ENCODE measurements at places on chromosomes 11 and 22.

GRCh38 chr22:48709453-48709852 lies 1118.2 kb downstream of the BRD1 start:
- no peak for DNase-seq

DNA sequence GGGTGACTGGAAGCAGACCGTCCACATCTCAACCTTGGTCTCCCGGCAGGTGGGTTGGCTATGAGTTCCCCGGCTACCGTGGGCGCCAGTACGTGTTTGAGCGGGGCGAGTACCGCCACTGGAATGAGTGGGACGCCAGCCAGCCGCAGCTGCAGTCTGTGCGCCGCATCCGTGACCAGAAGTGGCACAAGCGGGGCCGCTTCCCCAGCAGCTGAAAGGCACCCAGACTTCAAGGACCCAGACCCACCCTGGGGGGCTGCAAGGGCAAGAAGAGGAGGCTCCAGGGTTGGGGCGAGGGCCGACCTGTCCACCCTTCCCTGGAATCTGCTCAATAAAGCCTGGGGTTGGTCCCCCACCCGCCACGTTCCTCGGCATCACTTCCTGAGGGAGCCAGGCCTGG lies 7.3 kb downstream of the CRYBB3 start:
- no peak for DNase-seq

GRCh38 chr11:16287630-16288280 lies 68.6 kb downstream of the SOX6 start:
- DNase-seq: no peak

DNA sequence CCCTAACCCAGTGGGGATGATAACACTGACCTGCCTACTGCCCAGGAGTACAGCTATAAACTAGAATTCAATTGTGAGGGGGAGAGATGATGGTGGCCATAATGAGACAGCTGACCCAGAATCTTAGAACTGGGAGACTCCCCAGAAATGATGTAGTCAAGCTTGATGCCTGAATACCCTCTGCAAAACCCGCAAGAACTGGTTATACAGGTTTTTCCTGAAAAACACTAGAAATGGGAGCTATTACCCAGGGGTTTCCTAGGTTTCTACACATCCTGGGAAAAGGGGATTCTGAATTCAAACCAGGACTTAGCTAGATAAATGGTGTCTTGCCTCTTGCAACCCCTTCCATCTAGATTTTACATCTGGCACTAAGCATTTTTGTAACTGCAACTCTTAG lies 113.8 kb upstream of the NARS2 start:
- DNase-seq: no peak

GRCh38 chr11:134275534-134276395 lies at the start of gene GLB1L3:
TSS of gene GLB1L3 (plus strand) at chr11:134276379. CDS start at chr11:134276741, 362 bp downstream.
- DNase-seq: peak; percentile 84

- no peak for DNase-seq
Observed at GRCh38 chr11:111944651-111945051, 7.5 kb downstream of the DIXDC1 start.

GRCh38 chr22:22528780-22529179 lies 8.7 kb upstream of the ZNF280A start:
- no peak for DNase-seq

DNA sequence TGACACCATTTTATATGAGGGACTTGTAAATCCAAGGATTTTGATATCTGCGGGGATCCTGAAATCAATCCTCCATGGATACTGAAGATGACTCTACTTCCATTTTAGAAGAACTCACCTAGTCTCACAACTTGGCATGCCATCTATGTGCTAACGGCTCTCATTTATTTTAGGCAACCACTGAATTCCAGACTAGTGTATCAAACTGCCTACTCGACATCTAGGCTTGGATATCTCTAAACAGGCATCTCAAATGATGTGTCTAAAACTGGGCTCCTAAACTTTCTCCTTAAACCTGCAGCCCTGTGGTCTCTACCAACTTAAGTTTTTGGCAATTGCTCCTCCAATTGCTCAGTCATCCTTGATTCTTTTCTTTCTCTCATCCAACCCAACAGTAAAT lies 31.2 kb upstream of the CLNS1A start:
- DNase-seq: no peak

DNA sequence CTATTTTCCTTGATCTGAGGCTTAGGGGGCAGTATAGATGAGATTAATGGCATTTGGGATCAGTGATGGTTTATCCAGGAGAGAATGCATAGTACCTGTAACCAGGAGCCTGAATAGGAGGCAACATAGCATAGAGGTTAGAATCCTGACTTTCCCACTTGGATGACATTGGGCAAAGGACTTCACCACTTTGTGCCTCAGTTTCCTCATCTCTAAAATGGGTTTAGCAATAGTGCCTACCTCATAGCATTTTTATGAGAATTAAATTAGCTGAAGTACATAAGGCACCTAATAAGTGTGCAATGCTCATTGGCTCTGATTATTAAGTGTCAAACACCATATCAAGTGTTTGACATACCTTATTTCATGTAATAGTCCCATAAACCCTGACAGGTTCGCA lies 30.8 kb downstream of the CD44 start:
- no peak for DNase-seq

GRCh38 chr11:114310095-114310494 lies 13.9 kb downstream of the NNMT start:
- no peak for DNase-seq

- DNase-seq: no peak
Observed at GRCh38 chr11:103368145-103368544, 258.9 kb downstream of the DYNC2H1 start.

GRCh38 chr11:34921156-34921555 lies 4.7 kb downstream of the PDHX start:
- no peak for DNase-seq

- no peak for DNase-seq
Observed at GRCh38 chr22:49255741-49256318, 571.8 kb downstream of the BRD1 start.

GRCh38 chr11:79097246-79097875 lies 343.5 kb downstream of the TENM4 start:
- no peak for DNase-seq

GRCh38 chr22:36409911-36410756 lies 22.4 kb upstream of the MYH9 start:
- peak; percentile 81 for DNase-seq

GRCh38 chr22:42949159-42949558 lies 65.8 kb downstream of the PACSIN2 start:
- DNase-seq: no peak

DNA sequence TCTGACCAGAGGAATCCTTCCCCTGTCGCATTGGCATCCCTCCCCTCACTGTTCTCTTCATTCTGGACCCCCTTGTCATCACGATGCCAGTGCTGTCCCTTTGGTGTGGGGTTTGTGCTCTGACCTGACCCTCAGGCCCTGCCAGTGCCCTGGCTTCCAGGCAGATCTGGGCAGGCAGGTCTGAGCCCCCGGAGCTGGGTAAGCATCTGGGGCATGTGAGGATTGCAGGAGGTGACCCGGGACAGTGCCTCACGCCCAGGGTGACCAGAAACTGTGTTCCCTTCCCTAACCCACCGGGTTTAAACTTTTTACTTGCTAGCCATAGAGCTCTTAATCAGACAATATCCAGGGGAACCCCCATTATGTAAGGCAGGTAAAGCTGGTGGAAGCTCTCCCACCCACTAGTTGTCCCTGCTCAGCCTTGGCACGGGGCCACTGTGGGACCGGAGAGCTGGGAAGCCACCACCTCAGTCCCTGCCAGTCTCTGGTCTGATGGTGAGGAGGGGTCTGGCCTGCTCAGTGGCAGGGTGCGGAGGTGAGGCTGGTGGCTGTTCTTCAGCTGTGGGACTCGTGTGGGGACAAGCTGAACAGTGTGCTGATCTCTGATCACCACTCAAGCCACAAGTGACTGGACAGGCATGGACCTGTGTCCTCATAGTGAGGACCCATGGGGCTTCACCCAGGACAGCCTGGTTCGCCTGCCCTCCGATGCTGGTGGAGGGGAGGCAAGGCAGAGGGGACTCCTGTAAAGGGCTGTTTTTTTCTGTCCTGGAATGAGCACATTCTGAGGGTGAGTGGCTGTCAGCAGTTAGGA lies 38.0 kb downstream of the BCR start:
- no peak for DNase-seq

DNA sequence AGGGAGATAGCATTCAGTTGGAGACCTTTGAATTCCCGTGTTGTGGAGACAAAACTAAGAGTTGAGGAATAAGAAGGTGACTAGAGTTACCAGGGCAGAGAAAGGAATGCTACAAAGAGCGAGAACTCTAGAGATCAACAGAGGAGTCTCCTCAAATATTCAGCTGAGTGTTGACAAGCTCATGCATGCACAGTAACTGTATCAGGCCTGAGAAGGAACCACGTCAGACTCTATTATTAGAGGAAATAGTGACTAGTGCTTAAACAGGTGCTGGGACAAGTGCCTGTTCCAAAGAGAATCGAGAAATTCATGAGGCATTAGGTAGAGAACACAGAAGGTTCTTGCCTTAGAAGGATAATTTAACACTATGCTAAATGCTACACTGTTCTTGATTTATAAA lies 333.8 kb upstream of the CHORDC1 start:
- DNase-seq: no peak

GRCh38 chr11:111358038-111359001 lies 20.8 kb downstream of the POU2AF1 start:
- DNase-seq: no peak

GRCh38 chr11:2002042-2002776 lies 4.6 kb upstream of the H19 start:
- DNase-seq: no peak

- peak; percentile 80 for DNase-seq
Observed at GRCh38 chr11:62553080-62553838, 6.7 kb upstream of the AHNAK start.

DNA sequence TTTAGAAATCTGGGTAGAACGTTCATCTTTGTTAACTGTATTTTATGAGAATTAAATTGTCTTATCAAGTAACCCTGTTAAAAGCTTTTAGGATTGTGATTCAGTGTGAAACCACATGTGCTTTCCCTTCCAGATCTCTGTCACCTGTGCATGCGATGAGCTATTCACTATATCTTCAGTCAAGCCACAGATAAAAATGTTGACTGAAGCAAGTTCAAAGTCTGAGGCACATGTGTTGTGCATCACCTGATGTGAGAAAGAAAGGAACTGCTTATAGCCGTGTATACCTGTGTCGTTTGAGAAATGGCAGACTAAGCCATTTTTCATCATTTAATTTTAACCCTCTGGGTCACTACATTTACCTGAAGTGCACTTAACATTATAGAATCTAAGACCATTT lies 1088.9 kb upstream of the TENM4 start:
- no peak for DNase-seq

GRCh38 chr11:85934596-85935169 lies 79.5 kb downstream of the CCDC83 start:
- DNase-seq: no peak

- DNase-seq: peak; percentile 57
Observed at GRCh38 chr11:9461760-9462134, 935 bp downstream of the ZNF143 start.

- no peak for DNase-seq
Observed at GRCh38 chr11:132126973-132127899, 756.8 kb downstream of the NTM start.

- no peak for DNase-seq
Observed at GRCh38 chr11:112455791-112456190, 195.1 kb upstream of the PLET1 start.

DNA sequence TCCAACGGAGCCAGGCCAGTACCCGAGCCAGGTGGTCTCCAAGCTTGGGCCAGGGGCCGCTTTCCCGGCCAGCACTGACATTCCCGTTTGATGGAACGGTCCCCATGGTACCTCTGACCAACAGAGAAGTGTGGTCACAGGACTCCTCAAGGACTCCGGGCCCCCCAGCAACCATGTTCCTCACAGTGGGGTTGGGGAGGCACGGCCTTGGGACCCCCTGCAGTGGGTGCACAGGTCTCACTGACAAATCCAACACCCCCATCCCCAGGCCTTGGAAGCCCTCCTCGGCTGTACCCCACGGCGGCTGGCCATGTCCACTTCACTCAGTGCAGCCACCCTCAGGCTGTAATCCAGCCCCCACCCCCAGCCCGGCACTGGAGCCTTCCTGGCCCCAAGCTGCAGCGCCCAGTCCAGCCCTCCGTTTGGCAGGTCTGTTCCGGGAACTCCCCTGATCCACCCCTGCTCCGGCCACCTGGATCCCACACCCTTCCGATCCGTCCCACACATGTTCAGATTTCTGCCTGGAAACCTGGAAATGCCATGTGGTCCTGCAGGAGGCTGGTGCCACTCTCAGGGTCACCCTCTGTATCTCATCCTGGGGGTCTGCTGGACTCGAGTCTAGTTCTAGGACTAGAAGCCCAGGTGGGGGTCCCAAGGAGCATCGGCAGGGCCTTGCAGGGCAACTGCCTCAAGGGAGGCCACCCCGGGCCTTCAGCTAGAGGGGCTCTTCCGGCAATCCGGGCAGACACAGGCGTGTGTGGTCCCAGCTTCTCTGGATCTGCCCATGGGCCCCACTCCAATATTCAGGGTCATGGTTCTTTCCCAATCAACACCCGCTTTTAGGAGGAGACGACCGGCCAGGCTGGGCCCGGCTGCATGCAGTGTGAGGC lies 26.6 kb downstream of the TBX1 start:
- DNase-seq: no peak

GRCh38 chr11:34343153-34343552 lies 14.7 kb downstream of the ABTB2 start:
- DNase-seq: no peak

GRCh38 chr11:19595840-19596751 lies 116.5 kb upstream of the NAV2 start:
- DNase-seq: no peak

DNA sequence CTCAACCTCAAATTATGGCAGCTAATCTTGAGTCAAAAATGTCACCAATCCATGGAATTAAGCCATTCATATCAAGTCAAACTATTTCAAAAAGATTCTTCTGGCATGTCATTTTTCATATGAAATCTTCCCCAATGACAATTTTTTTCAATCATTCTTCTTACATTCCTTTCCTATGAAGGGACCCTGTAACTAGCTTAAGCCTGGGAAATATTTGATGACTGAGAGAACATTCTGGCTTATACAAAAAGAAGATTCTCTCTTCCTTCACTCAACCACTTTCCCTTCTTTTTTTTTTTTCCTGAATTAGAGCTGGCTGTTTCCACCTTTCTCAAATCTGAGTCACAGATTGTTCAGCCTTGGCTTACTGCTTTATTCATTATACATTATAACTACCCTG lies 903.7 kb downstream of the FAM181B start:
- DNase-seq: no peak

DNA sequence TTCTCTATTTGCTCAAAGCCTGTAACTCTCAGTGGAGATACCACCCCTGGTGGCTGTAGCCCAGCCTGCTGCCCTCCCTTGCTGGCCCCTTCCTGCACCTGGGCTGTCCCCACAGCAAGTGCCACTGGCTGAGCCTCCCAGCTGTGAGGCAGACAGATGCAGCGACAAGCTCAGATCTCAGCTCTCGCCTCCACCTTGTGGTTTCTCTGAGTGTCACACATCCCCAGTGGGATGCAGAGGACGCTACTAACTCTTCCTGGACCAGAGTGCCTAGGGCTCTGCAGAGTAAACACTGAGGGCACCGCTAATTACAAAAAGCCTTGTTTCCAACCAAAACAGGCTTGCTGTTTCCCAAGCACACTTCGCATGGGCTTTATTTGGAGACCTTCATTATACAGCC lies 8.9 kb downstream of the YPEL1 start:
- DNase-seq: peak; percentile 48

GRCh38 chr11:614623-615503 lies 887 bp downstream of the IRF7 start:
- no peak for DNase-seq

GRCh38 chr11:116078101-116078591 lies 573.9 kb upstream of the CADM1 start:
- DNase-seq: no peak

Data from CD4-positive, alpha-beta T cell treated with Interferon alpha-2 for 1 hour (primary cell).